ENCODE measurements at places on chromosomes 3 and 15.

GRCh38 chr3:168608926-168609325 lies 513.2 kb upstream of the GOLIM4 start:
- DNase-seq, result no peak

GRCh38 chr3:52200981-52201679 lies 3.2 kb downstream of the ALAS1 start:
- DNase-seq, result no peak

- no peak for DNase-seq
Observed at GRCh38 chr15:75961331-75961730, 50.9 kb downstream of the NRG4 start.

GRCh38 chr3:107117922-107118536 lies 259.2 kb upstream of the CCDC54 start:
- peak; percentile 6 for DNase-seq

- peak; percentile 53 for DNase-seq
Observed at GRCh38 chr15:73927476-73928240, 1.4 kb downstream of the LOXL1 start.

- no peak for DNase-seq
Observed at GRCh38 chr3:192914848-192915247, 2.8 kb downstream of the MB21D2 start.

DNA sequence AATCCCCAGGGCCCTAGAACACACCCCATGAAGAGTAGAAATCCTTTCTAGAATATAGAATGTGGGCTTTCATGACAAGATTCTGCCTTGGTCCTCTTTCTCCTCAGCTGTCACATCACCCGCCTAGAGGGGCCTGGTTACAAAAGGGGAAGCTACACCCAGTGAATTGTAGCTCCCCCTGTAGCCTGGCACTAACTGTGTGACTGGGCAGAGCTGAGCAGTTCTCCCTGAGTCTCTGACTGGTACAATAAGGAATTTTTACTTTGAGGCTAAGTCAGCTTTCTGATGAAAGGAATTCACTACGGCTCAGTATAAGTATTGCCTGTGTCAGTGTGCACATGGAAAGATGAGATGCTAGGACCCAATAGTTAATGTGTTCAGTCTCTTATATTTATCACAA lies 28.7 kb upstream of the ZNF148 start:
- no peak for DNase-seq

DNA sequence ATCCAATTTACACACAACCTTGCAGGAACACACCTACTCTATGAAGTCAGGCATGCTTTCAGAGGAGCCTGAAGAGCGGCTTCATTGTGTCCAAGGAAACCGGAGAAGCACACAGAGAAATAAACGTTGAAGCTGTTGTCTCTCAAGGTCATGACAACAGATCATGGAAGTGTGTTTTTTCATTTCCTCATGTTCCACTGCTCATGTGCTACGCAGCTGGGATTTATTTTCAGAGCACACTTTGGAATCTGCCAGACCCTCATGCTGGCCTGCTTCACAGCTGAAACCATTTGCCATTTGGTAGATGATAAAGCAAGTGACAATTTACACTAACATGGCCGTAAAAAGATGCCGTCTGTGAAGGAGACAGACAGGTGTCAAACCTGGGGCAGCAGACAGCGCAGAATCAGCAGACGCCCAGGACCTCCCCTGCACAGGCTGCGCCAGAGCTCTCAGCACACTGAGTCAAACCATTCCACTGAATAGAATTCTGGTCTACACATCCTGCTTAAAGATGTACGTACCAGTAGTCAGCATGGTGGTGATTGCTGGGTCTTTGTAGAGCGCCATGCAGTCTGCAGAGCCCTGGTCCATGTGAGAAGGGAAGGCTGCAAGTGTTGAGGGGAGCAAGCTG lies 99.3 kb downstream of the ARNT2 start:
- no peak for DNase-seq

GRCh38 chr3:31848911-31849310 lies 132.2 kb downstream of the OSBPL10 start:
- no peak for DNase-seq

All from dermis microvascular lymphatic vessel endothelial cell (primary cell).